ENCODE measurements at places on chromosomes 13 and 19.

- no peak for DNase-seq
Observed at GRCh38 chr13:30576528-30576927, 41.2 kb upstream of the USPL1 start.

- DNase-seq, result peak; percentile 56
Observed at GRCh38 chr13:59459972-59460371, 703.8 kb downstream of the DIAPH3 start.

DNA sequence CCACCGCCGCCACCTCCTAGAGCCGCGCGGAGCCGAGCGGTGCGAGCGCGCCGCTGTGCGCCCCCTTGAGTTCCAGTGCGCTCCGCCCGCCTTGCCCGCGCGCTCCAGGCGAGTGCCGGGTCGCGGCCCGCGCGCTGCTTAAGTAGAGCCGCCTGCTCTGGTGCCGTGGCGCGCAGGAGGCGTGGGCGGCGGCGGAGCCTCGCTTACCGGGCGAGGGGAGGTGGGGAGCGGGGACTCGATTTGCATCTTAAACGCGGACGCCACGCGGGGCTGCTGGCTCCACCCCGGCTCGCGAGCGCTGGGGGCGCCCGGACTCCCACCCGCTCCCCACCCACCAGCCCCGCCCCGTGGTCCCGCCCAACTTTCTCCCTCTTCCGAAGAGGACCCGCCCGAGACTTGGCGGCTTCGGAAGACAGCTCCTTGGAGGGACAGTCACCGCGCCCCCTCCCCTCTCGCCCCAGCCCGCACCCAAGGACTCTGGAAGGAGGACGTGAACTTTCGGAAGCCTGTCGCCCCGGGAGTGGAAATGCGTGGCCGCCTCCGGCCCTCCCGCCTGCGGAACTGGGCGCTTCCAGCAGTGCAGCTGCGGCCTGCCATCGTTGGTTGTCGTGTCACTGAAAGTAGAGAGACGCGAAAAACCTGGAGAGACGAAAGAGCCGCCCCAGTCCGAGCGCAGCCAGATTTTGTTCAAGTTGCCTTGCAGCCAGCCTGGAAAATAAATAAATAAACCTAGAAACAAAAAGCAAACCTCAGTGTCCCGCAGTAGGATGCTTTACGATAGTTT, at the start of gene KCTD12:
TSS of gene KCTD12 (minus strand) at position 114 of the 784 bp plus-strand sequence. CDS start 257 bp downstream, outside the sequence.
- peak; percentile 35 for DNase-seq

DNA sequence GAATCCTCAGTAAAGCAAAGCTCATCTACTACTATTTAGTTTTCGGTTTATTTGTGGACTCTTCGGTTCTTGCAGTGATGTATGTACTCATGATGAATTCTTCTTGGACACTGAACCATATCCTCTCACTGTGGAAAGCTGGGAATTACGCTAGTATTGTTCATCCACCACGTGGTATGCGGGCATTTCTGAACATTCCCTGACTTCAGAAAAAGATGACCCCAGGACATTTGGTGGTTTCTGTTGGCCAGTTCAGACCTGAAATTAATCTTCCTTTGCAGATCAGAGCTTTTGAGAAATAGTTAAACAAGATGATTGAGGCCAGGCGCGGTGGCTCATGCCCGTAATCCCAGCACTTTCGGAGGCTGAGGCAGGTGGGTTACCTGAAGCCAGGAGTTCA, 25.3 kb upstream of the FBN3 start:
- DNase-seq, result no peak
